ENCODE measurements at places on chromosomes 6 and 20.
A peak's percentile ranks its signal among the peaks of the same experiment; 100 is the strongest.

- peak; percentile 36 for DNase-seq
Measured at GRCh38 chr6:122758927-122759334, 20.6 kb upstream of the FABP7 start.

GRCh38 chr6:108665495-108666196, 104.9 kb downstream of the FOXO3 start:
- no peak for DNase-seq

GRCh38 chr6:20564269-20564668, 30.0 kb downstream of the CDKAL1 start:
- peak; percentile 49 for DNase-seq

- no peak for DNase-seq
Measured at GRCh38 chr6:30782425-30783014, 38.2 kb upstream of the IER3 start.

DNA sequence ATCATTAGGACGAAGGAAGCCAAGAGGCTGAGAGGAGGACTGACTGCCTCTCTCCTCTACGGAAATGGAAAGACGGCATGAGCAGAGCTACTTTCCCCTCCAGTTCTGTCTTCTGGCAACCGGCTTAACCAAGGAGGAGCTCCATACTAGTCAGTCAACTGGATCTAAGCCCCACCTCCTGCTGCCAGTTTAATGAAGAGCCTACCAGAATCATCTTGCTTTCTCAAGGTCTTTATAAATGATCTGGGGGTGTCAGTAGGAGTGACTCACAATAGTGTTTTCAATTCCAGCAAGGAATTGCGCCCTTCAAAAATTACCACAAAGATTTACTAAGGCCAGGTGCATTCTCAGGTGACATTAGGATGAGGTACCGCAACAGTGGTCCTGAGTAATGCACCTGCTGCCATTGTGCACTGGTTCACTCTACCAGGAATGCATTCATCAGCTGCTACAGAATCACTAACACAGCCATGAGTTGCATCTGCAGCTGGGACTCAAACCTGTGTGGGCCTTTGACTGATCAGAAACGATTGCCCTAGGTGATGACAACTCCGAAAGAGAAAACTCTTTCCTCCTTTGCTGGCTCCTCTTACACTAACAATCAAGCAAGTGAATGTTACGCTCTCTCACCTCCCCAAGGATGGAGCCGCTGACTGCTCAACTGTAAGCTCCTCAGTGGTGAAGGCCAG, 2.8 kb downstream of the UQCC2 start:
- DNase-seq, result no peak

- DNase-seq, result no peak
Measured at GRCh38 chr6:109922851-109923250, 55.3 kb upstream of the GPR6 start.

DNA sequence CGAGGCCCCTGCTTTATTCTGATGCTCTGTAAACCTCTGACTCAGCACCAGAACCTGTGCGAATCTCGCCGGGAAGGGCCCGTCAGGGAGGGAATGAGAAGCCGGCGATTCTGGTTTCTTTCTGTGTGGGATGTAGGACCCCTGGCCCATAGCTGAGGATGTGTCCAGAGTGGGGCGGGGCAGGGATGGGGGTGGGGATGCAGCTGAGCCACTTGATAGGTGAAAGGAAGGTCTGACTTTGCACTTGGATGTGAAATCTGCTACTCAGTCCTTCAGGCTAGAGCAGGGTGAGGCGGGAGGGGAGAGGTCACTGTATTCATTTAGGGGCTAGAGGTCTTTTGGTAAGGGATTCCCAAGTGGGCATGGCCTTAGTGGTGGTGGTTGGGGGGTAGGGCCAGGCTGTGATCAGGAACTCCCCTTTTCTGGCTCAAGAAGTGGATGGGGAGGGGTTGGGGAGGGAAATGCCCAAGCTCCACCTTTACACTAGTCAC, 2.3 kb downstream of the TOX2 start:
- DNase-seq, result no peak

GRCh38 chr6:161272635-161273273, 1.1 kb downstream of the AGPAT4 start:
- DNase-seq, result peak; percentile 11

DNA sequence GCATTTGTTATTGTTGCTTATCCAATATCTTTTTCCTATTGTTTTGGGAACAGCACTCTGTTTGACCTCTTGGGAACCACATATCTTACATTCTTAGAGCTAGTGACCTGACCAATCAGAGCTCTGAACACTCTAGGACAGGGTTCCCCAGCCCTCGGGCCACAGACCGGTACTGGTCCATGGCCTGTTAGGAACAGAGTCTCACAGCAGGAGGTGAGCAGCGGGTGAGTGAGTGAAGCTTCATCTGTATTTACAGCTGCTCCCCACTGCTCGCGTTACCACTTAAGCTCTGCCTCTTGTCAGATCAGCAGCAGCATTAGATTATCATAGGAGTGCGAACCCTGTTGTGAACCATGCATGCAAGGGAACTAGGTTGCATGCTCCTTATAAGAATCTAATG, 226.0 kb upstream of the TSHZ2 start:
- no peak for DNase-seq

DNA sequence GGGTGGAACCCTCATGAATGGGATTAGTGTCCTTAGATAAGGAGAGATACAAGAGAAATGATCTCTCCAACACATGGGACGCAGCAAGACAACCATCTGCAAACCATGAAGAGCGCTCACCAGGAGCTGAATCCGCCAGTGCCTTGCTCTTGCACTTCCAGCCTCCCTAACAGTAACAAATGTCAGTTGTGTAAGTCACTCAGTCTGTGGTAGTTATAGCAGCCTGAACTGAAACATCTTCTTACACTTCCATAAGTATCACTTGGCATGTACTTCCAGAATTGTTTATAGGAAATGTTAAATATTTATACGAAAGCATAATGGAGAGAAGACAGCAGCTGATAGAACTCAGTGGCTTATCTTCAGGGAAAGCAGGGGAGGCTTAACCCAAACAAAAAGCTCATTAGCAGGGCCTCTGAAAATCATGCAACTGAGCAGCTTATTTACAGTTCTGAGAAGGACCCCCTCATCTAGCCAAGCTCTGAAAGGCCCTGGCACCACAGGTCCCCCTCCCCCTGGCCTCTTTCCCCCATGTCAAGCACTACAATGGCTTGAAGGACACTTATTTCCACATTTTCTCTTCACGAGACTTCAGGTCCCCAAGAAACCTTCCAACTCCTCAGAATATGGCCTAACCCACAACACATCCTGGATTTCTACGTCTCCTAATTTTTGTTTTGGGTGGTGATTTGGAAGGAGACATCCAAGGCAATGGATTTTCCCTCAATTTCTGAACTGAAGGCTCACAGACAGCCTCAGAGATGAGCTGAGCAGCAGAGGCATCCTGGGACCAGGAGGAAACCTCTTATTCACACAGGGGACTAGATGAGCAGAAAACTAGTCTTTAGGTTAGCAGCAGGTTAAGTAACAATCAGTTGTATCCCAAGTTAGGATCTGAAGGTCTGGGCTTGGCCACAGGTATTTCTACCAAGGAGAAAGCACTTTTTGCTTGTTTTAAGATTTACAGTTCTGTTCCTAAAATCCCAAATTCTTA, 49.1 kb downstream of the GCLC start:
- no peak for DNase-seq

- DNase-seq, result no peak
Measured at GRCh38 chr6:152976749-152977148, 6.1 kb downstream of the FBXO5 start.

DNA sequence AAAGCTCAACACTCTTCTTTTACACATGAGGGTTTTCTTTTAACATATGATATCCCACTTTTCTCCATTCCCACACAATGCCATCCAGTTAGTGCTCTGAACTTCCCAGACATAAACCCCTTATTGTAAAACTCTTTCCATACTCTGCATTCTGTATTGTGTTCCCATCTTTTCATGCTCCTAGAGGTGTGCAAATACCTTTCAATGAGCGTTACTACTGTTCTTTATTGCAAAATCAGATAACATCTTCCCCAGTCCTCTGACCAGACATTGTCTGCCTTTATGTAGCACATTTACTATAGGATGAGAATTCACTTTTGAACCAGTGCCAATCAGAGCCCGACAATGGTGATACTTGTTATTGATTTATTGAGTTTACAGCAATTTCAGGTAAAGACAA, 296.2 kb downstream of the GRIK2 start:
- no peak for DNase-seq

DNA sequence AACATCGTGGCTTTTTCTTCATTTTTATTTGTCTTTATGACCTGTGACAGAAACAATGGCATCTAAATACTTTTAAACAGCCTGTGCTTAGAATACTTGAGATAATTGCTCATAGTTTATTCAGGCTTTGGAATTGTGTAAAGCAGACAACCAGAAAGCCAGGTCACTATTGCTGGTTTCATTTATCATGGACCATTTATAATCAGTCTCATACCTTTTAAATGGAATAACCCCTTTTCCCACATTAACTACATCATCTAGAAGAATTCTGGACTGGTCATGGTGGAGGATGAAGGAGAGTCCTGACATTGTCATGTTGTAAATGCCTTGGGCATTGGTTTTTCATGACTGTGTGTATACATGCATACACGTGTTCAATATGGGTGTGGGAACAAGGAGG, 661.5 kb downstream of the EPM2A start:
- no peak for DNase-seq

- peak; percentile 69 for DNase-seq
Measured at GRCh38 chr20:62702895-62703852, 5.5 kb upstream of the NTSR1 start.

DNA sequence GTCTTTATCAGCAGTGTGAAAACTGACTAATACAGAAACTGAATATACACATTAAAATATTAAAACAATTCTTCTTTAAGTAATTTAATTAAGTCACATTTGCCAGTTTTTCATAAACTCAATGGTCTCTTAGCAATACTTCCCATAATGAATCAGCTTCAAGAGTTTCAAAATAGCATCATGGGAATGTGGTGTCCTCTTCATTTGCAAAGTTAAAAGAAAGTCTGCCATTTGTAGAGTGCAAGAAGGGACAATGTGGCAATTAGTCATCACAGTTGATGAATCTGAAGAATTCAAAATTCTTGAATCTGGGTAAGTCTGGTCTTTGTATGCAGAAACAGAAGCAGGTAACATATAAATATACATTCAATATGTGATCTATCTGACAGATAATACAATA, 38.7 kb downstream of the SYNE1 start:
- peak; percentile 63 for DNase-seq

DNA sequence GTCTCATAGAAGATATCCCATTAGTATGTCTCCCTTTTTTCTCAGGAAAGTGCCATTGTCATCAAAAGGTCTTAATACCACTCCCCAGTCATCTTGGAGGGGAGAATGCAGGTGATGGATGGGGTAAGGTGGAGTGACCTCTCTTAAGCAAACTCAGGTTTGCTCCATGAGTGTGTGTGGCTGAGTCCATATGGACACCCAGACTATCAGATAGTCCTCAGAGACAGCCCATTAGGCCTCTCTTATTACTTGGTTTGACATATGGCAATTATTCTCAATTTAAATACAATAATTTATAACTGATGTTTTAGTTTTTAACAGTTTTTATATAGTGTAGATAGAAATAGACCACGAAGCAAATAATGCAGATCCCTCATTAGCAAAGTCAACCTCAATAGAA, 23.2 kb downstream of the LAMA4 start:
- DNase-seq, result no peak

- no peak for DNase-seq
Measured at GRCh38 chr6:100101644-100102043, 107.6 kb upstream of the MCHR2 start.

- no peak for DNase-seq
Measured at GRCh38 chr20:51889466-51889865, 87.1 kb upstream of the SALL4 start.

DNA sequence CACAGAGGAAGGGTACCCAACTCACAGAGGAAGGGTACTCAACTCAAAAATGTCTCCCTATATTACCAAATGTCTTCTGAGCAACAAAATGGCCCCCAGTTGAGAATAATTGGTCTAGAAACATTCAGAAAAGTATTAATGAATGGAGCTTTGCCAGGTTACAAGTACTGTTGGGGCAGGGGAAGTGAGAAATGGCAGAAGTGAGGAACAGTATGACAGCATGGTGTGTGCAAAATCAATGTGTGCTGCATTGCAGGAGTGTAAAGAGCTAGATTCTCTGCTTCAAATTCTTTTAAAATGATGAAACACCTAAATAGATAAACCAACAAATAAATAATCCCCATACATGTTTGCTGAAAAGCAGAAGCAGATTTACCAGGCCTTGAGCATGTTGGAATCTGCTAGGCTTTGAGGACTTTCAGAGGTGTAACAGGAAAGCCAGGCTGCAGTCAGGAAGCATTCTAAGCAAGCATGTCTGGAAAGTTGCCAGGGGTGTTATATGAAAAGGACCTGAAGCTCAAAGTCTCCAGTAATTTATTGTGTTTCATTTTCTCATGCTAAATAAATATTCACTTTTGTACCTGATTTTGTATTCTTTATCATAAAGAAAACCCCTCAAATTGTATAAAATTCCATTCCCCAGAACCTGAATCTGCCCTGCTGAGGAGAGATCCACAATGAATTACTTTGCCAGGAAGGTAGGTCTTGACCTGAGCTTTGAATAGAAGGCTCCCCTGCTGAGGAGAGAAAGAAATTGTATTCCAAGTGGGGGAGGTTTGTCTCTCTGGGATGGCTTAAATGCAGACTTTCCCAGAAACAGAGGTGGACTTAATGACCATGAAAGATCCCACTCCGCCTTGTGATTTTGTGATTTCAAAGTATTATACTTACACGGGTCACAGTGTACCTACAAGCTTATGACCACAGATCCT, 265.0 kb upstream of the MARCKS start:
- DNase-seq, result no peak

GRCh38 chr6:42433409-42433808, 18.3 kb downstream of the TRERF1 start:
- no peak for DNase-seq

GRCh38 chr6:18386298-18386976, 713 bp upstream of the RNF144B start:
- DNase-seq, result no peak

- peak; percentile 84 for DNase-seq
Measured at GRCh38 chr6:13908955-13909381, 15.8 kb upstream of the RNF182 start.

- peak; percentile 32 for DNase-seq
Measured at GRCh38 chr20:36629719-36630681, 16.0 kb downstream of the SLA2 start.

- DNase-seq, result no peak
Measured at GRCh38 chr6:116616737-116617053, 416 bp downstream of the RSPH4A start.

DNA sequence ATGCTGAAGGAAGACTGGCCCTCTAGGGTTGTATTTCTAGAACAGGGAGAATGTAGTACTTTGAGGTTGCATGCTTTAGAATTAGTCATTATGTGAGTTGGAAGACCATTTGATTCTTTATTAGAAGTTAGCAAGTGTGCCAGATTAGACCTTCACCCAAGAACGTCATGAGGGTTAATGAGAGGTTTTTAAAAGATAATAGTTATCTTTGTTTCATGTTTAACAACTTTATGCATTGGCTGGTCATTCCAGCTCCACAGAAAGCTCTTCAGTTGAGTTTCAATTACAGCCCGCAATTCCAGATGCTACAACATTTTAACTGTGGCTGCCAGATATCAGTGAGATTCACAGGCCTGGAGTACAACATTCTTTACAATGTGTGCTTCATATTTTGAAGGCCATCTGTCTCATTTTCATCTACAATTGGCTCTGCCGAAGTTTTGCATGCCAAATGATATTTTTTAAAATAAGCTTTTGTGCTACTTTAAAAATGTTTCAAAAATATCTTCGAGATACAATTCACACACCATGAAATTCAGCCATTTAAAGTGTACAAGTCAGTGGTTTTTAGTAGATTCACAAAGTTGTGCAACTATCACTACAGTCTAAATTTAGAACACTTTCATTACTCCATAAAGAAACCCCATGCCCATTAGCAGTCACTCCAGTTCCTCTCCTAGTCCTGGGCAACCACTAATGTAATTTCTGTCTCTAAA, 61.1 kb upstream of the FBXO30 start:
- peak; percentile 71 for DNase-seq
